ENCODE measurements at places on chromosomes 12 and 14.
A peak's percentile ranks its signal among the peaks of the same experiment; 100 is the strongest.

GRCh38 chr14:55901291-55901690, 216.9 kb upstream of the PELI2 start:
- DNase-seq: no peak

DNA sequence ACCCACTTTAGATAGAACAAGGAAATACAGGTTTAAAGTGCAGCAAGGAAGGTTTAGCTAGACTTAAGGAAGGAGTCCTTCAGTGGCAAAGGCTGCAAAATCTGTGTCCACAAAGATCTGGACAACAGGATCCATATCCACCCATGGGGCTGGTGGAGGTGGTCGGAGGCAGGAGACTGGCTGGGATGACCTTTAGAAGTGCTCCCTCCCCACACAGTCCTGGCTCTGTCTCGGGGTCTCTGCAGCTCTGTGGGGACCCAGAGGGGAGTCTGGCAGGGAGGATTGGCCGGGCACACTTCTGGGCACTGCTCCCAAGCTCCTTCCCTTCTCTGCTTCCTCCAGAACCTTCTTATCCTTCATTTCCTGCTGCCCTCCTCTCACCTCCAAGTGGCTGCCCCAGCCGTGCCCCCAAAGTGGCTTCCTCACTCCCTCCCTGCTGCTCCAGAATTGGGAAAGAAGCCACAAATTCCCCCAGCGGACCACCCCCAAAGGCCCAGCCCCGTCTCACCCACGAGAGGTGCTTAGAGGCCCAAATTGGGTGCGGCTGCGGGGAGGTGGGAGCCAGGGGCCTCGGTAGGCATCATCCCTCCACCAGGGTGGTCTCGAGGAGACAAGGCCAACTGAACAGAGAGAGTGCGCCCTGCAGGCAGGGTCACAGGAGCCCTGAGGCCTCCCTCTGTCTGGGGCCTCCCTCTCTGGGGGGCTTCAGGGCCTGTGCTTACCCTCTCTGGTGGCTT, 21.9 kb upstream of the PGF start:
- DNase-seq: no peak

- DNase-seq: no peak
Observed at GRCh38 chr14:55914771-55915170, 203.4 kb upstream of the PELI2 start.

GRCh38 chr14:71373773-71374172, 466.5 kb downstream of the PCNX1 start:
- DNase-seq: no peak

DNA sequence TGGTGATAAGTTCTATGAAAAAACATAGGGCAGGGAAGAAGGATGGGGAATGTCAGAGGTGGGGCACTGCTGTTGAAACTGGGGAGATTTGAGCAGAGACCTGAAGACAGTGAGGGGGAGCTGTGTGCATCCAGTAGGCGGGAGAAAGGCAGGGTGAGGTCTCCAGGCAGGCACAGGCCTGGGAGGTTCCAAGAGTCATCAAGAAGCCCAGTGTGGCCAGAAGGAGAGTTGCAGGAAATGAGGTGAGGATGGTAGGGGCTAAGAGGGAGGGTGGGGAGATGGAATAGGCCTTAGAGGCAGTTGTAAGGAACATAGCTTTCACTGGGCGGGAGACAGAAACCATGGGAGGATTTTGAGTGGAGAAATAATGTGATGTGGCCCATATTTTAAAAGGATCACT, 341.8 kb downstream of the GLT1D1 start:
- no peak for DNase-seq

- DNase-seq: no peak
Observed at GRCh38 chr14:81324011-81324410, 76.1 kb downstream of the STON2 start.

GRCh38 chr12:107402041-107403022, 283.3 kb upstream of the PWP1 start:
- peak; percentile 72 for DNase-seq

DNA sequence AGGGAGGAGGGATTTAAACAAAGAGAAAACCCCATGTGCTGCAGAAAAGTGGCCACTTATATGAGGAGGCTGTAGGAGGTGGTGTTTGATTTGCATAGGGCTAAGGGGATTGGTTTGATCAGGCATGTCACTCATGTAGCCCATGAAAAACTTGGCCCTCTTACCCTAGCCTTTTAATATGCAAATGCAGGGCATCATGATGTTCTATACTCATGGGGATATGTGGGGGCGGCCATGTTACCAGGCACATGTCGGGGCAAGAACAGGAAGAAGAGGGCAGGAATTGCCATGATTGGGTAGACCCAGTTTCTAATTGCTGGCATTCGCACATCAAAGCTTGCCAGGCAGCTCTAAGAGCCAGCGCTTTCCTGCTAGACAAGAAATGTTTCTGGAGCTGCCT, 28.8 kb downstream of the KLRK1 start:
- DNase-seq: no peak

DNA sequence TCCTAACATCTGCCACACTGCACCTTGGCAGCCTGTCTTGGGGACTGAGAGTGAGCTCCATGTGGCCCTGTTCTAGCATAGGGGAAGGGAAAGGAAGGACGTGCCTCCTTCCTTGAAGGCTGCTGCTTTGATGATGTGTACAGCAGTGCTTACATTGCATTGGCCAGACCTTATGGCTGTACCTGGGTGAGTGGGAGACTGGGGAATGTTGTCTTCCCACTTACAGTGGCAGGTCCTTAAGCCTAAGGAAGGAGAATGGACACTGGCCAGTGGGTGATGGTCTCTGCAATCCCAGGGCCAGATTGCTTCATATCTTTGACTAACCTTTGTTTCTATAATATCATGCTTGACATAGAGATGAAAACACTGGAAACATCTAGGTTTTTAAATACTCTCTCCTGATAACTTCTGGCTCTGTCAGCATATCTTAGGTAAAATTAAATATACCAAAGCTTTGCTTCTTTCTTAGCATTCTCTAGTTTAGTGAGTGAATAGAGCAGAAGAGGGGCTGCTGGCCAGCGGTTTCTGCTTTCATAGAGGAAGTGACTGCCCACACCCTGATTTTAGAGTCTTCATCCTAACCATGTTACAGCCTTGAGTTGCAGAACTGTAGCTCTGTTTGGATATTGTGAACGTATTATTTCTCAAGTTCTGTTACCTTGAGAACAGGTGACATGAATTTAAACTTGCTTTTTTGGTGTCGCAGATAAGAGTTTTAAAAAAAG, 27.2 kb downstream of the KLC1 start:
- DNase-seq: no peak

DNA sequence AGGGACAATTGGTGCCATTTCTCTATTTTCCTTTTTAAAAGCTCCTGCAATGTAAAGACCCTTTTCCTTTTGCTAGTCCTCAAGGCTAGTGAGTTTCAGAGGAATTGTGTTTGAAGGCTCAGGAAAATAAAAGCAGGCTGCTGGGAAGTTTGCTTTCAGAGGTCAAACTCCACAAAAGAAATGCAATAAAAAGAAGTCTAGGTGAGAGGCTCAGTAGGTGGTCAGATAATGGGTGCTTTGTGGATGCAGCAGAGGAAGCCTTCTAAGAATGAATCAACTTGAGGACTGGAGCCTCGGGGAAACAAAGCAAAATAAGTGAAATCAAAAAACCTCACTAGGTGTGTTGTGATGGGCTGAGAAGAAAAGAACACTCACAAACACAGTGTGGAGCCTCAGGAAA, 10.3 kb downstream of the CCDC175 start:
- no peak for DNase-seq

DNA sequence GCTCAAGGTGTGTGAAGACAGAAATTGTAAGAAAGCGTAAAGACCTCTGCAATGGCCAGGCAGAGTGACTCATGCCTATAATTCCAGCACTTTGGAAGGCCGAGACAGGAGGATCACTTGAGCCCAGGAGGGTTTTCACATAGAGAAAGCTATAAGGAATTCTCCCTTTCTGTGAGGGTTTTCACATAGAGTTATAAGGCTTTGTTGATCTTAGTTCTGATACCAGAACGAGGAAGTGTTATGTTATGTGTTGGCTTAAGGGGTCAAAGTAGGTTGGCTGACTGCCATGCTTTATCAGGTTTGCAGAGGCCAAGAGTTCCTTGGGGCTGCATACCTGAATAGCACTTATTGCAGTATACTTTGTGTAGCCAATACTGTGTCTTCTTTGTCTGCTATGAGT, 139.1 kb downstream of the ERC1 start:
- no peak for DNase-seq

- no peak for DNase-seq
Observed at GRCh38 chr12:29264424-29264823, 115.3 kb downstream of the FAR2 start.

DNA sequence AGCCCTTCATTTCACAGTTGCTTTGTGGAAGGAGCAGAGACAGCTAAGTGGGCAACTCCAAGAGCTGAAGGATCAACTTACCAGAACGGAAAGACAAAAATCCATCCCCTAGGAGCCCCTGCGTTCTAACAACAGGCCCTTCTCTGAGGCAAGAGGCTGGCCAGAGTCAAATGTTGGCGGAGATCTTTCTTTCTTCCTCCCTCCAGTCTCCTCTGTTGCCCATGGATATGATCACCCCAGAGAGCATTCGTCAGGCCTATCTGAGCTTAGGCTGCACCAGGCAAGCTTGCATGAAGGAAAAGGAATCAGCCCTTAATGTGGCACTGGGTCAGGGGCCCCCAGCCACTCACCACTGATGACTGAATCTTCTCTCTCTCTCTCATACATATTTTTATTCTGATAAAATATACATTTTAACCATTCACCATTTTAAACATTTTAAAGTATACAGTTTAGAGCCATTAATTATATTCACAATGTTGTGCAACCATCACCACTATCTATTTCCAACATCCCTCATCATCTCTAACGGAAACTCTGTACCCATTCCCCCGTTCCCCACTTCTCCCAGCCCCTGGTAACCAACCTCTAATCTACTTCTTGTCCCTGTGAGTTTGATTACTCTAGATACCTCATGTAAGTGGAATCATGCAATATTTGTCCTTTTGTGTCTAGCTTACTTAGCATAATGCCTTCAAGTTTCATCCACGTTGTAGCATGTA, 52.9 kb upstream of the CCND2 start:
- DNase-seq: no peak

- DNase-seq: no peak
Observed at GRCh38 chr12:26156201-26156871, 31.5 kb upstream of the BHLHE41 start.

DNA sequence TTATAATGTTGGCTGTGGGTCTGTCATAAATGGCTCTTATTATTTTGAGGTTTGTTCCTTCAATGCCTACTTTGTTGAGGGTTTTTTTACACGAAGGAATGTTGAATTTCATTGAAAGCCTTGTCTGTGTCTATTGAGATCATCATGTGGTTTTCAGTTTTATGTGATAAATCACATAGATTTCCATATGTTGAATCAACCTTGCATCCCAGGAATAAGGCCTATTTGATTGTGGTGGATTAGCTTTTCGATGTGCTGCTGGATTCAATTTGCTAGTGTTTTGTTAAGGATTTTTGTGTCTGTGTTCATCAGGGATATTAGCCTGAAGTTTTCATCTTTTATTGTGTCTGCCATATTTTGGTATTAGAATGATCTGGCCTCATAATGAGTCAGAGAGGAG, 27.6 kb downstream of the SLC2A13 start:
- no peak for DNase-seq

GRCh38 chr14:24837280-24838046, 203.5 kb upstream of the GZMB start:
- no peak for DNase-seq

- DNase-seq: no peak
Observed at GRCh38 chr12:12070674-12071656, at the start of gene BCL2L14. BCL2L14 (plus strand) TSS chr12:12070939; CDS start chr12:12079306, 8,367 bp downstream.

- DNase-seq: no peak
Observed at GRCh38 chr14:31291210-31291609, 83.6 kb upstream of the HECTD1 start.

- DNase-seq: no peak
Observed at GRCh38 chr14:104346608-104347007, 208.2 kb downstream of the KIF26A start.

GRCh38 chr12:1977109-1977508, 27.1 kb downstream of the DCP1B start:
- no peak for DNase-seq
